ENCODE measurements at places on chromosomes 6 and 20.
A peak's percentile ranks its signal among the peaks of the same experiment; 100 is the strongest.

DNA sequence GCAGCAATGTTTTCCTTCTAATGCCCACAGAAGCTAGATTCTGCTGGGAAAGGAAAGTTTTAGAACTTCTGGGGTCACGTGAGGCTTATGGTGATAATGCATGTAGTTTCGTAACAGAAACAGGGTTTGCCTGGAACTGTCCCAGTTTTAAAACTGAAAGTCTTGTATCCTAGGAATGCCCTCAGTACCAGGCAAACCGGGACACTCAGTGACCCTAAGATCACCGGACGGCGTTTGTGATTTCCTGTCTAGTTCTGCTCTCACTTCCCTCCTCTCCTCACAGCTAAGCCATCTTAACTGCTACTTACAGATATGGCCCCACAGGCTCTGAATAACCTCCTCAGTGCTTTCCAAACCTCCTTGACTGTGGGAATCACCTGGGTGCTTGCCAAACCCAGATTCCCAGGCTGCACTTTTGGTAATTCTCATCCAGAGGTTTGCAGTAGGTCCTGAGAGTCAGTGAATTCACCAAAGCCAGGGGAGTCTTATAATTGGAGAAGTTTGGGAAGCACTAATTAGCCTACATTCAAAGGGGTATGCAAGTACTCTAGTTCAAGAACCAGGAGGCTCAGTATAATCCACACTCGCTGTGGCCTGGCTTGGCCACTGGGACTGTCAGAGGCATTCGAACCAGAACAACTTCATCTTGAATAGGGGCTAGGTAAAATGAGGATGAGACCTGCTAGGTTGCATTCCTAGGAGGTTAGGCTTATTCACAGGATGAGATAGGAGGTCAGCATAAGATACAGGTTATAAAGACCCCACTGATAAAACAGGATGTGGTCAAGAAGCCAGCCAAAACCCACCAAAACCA, 231.6 kb upstream of the MYLIP start:
- no peak for DNase-seq

DNA sequence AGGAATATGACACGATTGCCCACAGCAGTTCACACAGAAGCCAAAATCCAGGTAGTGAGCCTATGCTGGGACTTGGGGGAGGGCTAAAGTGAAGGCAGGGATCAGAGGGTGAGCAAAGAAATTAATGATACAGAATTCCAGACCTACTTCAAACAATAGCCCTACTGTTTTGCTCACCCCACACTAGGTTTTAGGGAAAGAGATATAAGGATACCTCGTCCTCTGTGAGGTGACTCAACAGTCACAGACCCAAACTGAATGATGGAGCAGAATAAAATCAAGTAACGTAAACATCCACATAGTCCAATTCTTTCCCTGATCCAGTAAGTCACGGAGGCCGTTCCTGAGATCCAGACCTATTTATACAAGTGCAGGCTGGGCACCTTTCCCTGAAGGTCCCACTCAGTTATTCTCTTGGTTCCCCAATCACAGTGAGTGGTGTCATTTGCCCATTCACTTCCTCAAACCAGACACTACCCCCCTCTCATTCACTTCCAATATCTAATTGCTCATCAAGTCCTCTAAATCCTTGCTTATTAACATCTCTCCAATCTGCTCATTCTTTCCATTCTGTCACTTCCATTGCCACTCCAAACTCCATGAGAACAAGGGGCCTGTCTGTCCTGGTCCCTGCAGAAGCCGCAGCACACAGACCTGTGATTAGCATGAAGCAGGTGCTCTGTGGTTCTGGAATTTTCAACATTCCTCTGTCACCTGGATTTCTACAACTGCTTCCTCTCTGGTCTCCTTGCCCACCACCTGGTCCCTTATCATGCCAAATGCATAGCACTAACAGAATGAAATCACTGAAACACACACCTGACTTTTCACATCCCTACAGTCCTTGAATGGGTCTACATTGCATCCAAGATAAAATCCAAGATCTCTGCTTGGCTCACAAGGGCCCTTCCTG, 55.9 kb downstream of the ATXN1 start:
- DNase-seq: no peak

GRCh38 chr6:12058172-12058961, 46.3 kb downstream of the HIVEP1 start:
- no peak for DNase-seq

GRCh38 chr20:61297986-61298385, 45.9 kb downstream of the CDH4 start:
- DNase-seq: no peak

GRCh38 chr6:130041594-130041993, 23.2 kb downstream of the L3MBTL3 start:
- DNase-seq: no peak

GRCh38 chr6:7433121-7433617, 43.6 kb downstream of the RIOK1 start:
- no peak for DNase-seq

DNA sequence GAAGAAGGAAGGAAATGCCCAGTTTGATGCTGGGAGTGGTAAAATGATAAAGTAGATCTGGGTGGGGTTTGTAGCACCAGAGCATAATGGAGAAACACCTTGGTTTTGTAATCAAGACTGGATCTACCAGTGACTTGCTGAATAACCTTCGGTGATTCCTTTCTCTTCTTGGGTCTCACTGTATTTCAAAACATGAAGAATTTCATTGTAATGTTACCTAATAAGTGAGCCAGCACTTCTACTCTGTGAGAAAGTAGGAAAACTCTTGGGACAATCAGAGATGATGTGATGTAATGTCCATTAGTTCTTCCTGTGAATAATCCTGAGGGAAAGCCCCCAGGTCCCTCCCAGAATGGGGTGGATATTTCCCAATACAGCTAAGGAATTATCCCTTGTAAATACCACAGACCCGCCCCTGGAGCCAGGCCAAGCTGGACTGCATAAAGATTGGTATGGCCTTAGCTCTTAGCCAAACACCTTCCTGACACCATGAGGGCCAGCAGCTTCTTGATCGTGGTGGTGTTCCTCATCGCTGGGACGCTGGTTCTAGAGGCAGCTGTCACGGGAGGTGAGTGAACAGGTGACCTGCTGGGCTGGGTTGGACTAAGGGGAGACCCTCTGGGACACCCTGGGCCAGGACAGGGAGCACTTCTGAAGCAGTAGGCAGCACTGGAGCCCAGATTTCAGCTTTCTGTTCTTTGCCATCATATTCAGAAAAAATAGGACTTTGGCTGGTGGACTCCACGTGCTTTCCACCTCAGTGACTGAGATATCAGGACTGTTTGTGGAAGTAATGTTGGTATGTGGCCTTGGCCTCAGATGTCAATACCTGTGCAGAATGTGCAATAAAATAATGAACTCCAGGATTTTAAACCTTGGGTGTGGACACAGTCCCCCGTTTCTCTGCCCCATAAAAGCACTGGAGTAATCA, at the start of gene PI3:
Gene PI3 (plus strand): TSS at position 469 of the 931 bp plus-strand sequence. CDS start 21 bp downstream, at position 490.
- DNase-seq: no peak

GRCh38 chr20:45813006-45813340, 529 bp downstream of the UBE2C start:
- DNase-seq: no peak

- DNase-seq: no peak
Measured at GRCh38 chr6:22575190-22575589, 5.8 kb downstream of the HDGFL1 start.

DNA sequence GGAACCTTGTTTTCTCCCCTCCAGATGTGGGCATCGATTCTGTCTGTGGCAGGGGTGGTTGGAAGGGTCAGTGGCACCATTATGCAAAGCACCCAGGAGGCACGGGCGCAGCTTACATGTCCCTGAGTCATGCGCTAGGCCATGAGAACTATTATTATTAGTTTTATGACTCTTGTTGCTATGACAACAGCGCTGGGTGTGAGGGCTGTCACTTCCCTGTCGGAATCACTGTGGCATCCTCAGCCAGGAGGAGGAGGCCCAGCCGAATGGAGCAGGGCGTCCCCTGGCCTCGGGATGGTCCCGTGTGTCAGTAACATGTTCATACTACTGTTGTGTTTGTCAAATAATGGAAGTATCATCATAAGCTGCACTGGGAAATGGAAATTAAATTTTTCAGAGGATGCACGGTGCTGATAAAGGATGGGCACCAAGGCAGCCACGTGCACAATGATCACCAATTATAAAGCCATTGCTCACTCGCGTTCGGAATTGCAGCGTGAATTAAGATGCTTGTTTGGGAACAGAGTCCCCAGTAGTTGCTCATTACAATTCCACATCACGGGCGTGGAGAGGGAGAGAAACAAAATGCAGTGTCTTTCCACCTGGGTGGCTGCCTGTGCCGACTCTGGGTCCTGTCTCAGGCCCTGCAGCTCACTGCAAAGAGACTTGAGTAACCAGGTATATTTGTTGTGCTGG, 247.9 kb downstream of the CDH4 start:
- DNase-seq: no peak

- no peak for DNase-seq
Measured at GRCh38 chr20:1280195-1281102, 14.4 kb downstream of the SNPH start.

DNA sequence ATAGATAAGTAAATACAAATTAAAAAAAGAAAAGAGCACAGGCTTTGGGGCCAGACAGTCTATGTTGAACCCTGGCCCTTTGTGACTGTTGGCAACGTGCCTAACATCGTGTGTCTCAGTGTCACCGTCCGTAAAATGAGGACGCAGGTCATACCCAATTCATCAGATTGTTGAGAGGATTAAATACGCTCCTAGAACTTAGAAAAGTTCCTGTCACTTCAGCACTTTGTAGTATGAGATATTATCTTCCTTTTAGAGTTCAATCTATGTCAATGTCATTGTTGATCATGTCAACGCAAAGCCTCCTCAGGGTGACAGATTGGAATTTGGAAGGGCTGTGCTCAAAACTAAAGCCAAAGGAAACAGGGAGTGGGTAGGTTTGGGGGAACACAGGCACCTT, 21.7 kb downstream of the SERPINB1 start:
- no peak for DNase-seq

GRCh38 chr6:139161817-139162284, 27.0 kb downstream of the HECA start:
- peak; percentile 88 for DNase-seq

- no peak for DNase-seq
Measured at GRCh38 chr6:104252276-104252675, 607.4 kb downstream of the HACE1 start.

GRCh38 chr6:136351518-136352110, 62.0 kb upstream of the BCLAF1 start:
- DNase-seq: no peak

- DNase-seq: no peak
Measured at GRCh38 chr6:53297004-53297403, 51.7 kb downstream of the ELOVL5 start.

DNA sequence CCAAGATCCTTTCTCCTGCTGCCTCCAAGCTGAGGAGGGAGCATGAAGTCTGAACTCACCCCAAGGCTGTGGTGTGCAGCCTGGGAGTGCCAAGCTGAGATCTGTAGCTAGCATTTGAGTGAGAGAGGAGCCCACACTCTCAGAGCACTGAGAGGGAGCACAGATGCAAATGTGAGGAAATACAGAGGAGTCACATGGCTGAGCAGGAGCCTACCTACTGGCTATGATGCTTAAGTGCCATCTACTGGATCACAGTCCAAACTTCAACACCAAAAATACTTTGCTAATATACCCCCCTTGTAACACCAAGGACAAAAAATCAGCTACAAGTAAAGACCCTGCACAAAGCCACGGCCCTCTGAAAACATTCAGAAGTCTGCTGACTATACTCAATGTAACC, 94.4 kb upstream of the IMPG1 start:
- DNase-seq: no peak

- DNase-seq: no peak
Measured at GRCh38 chr20:38205001-38205400, 39.9 kb upstream of the TGM2 start.

DNA sequence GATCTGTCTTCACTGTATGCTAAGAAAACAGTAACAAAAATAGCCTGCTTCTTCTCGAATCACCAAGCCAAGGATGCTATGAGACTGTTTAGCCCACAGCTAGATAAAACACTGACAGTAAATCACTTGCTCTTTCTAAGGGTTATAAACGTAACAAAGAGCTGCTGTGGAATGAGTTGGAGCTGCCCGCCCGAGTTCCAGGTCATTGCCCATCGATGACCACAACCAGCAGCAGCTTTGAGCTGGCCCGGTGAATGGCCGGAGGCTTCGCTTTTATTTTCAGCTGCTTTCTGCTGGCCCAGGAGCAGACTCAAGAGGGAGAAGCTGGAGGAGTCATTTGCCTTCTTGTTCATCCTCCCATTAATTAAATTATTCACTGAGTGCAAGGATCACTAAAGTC, 82.2 kb upstream of the CDH4 start:
- DNase-seq: no peak

DNA sequence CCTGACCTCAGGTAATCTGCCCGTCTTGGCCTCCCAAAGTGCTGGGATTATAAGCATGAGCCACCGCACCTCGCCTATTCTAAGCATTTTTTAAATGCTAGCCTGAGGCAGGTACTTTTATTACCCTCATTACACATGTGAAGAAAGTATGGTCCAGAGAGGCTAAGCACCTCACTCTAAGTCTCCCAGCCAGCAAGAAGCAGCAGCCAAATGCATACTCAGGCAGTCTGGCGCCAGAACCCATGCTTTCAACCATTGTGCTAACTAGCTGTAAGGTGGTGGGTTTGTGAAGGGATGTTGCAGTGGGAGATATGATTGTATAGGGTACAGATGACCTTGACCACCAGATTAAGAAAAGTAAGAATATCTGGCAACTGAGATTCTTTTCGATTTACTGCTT, 26.1 kb upstream of the RIPOR2 start:
- DNase-seq: no peak
